Stimulated activated CD4-positive, alpha-beta T cell treated with anti-CD3 and anti-CD28 coated beads, TNF-alpha, amount 100 ng/mL, for 4 hours (primary cell): ENCODE measurements at places on chromosomes 6 and 20.

DNA sequence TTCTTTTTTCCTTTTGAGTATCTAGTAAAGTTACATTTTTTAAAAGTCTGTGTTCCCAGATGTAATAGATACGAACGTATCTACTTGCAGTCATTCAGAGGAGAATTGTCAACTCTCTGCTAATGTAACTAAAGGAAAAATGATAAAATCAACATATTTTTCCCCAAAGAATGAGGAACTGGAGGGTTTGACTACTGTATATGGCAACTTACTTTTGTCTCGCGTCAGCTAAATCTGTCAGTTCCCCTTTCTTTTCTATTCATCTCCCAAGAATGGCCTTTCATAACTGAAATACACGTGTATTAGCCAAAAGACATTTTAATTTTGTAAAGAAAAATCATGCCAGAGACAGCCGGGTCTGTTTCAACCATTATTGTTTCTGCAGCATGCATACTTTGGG, 5.4 kb downstream of the EYA2 start:
- no peak for DNase-seq

GRCh38 chr20:63015662-63016361, 9.0 kb upstream of the BHLHE23 start:
- no peak for DNase-seq

GRCh38 chr6:138422861-138423260, 18.8 kb downstream of the HEBP2 start:
- DNase-seq = no peak

DNA sequence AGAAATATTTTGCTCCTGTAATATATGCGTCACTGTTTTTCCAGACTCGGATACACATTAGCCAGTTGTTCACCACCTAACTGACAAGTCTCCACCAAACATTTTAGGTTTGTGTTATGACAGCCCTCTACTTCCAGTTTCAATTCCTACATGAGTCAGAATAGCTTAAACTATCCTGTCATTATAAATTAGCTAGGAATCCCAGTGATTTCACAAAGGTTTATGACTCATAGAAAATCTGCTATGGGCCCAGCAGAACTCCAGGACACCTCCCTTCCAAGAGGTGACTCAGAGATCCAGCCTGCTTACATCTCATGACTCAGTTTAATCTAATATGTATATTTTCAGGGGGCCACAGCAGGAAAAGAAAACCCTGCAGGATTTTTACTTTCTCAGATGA, 17.4 kb upstream of the PLCB4 start:
- no peak for DNase-seq
